ENCODE measurements at places on chromosomes 4 and X.

GRCh38 chr4:22573641-22574040 lies 57.8 kb upstream of the ADGRA3 start:
- no peak for DNase-seq

DNA sequence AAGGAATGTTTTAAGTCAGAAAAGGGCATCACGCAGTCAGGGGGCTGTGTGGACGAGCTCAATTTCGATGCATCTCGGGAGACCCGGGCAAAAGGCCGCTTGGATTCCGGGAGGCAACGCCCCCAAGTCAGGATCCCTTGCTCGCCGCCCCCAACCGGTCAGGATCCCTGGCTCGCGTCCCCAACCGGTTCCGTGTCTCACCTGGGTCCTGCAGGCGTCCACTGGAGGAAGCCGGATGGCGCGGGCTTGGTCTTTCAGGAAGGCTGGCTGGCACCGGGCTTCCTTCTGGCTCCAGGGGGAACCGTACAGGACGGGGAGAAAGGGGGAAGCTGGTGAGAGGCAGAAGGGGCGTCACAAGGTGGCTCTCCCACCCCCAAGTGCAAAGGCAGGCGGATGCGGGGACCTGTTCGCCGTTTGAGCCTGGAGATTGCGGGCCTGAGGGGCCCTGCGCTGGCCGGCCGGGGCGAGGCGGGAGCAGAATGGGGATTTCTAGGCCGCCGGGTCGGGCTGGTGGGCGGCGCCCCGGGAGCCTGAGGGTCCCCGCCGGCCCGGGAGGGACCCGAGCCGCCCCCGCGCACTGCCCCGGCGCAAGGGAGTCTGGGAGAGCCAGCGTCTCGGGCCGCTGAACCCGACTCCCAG lies 84.7 kb downstream of the HPRT1 start:
- DNase-seq, result no peak

DNA sequence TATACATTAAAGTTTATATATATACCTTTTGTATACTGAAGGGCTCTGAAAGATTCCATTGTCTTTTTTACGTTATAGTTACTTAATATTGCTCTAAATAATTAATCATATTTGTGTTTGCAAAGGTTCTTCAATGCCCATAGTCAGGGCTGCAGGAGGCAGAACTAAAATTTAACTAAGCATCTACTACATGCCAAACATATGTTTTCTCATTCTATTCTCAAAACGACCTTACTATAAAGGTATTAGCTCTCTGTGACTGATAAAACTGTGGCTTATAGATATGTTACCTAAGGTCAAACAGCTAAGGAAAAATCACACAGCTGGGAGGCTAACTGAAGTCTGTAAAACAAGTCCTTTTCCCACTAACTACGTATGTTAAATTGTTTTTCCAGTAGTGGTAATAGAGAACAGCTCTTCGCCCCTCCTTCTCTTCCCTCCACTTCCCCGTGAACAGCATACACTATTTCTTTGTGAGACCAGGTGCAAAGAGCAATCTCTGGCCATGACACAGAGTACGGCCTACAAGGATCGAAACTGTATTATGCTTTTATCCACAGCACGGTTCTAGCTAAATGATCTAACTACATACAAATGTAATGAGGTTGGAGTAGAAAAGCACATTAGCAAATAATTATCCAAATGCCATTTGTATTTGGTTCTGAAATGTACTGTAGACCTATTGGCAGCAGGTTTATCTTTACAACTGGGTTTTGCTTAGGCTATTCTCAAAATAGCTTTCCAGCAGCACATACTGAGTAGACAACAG lies 1.7 kb downstream of the CNOT6L start:
- no peak for DNase-seq

GRCh38 chr4:9762823-9763475 lies 18.5 kb upstream of the DRD5 start:
- DNase-seq, result peak; percentile 54

DNA sequence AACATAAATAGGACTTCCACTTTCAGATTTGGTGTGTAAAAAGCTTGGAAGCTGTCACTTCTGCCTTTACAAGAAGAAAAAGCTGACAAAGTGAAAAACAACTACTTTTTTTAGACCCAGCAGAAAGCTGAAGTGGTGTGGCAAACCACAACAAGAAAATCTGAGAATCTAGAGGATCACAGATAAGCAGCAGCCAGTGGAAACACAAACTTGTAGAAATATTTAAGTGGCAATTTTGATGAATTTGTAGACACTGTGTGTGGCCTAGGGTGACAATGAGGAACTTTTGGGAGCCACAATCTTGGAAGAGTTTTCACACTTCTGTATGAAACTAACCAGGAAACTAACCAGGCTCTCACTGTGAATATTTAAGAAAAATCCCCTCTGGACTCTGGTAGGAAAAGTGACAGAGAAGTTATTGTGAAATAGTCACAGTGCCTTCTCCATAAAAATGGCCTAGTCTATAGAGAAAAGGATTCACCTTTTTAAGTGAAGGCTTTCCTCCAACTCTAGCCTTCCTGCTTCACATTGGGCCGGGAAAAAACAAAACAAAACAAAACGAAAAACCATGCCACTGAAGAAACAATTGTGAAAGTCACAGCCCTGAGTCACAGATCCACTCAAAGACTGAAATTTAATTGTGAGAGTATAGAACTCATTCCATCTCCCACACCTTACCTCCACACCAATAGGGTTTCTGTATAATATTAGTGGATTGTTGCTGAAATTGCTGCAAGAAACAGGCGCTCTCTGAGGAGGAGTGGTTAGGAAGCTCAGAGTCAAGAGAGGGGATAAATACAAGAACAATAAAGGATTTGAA lies 26.7 kb upstream of the GUCY1A1 start:
- no peak for DNase-seq

DNA sequence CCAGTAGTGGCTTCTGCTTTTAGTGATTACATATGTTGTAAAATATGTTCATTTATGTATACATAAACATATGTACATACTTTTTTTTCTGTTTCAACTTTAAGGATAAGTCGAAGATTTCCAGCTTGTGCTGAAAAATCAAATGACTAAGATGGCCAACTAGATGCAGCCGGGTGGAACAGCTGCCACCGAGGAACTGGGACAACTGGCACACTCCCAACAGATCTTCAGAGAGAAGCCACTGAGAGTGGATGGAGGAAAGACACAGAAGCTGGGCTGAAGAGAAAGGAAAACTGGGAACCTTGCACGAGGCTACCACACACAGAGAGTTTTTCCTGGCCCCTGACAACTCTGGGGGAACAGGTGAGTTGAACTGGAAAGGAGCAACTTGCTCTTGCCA lies 207.5 kb downstream of the FAM47B start:
- DNase-seq, result no peak

DNA sequence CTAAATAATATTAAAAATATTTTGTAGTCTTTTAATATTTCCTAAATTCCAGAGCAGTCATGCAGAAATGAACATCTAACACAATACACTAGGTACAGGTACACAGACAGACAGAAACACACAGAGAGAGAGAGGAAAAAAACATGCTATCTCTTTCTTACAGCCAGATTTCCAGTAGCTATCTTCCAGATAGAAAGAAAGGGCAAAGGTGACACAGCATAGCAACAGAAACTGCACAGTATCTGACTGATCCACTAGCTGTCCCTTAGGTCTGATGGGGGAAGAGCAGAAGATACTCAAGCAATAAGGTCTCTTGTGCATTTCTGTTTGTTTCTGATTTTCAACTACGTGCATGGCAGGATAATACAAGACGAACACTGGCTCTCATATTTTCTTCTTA lies 7.8 kb downstream of the FBXW7 start:
- DNase-seq, result no peak

DNA sequence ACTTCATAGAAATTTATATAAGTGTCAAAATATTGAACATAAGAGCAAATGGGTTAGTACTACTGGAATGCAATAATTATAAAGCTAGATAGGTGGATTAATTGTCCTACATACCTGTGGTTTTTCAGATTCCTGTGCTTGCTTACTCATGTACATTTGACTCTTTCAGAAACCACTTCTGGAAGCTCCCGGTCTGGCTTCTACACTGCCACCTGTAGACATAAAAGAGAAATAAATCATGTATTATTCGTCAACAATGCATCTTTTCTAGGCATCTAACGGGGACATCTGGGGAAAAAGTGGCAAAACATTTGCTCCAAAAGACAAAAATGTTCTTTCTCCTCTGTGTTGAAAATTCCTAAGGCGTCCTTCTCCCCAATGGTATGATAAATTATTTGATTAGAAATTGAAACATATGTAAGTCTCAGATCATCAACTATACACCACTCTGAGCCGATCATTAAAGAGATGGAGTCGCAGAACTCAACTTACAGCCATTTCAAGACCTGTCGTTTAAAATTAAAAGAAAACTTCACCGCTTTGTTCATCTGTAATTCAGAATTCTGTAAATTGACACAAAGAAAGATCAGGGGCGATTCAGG lies 648.7 kb upstream of the DIPK2B start:
- DNase-seq, result no peak

DNA sequence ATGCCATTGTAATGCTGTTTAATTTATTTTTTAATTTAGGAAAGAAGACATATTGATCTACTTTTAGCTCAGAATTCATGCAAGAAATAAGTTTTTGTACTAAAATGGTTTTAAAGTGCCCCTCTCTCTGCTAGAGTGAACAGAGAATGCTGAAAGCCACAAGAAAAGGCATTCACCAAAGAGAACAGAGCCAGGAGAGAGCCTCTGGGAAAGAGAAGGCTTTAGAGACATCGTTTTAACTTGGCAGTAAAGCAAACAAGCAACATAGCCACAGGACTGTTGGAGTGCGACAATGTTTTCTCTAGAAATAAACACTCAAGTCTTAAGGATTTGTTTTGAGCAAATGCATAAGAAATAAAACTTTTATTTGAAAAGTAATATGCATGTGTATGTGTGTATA lies 484.1 kb upstream of the CPEB2 start:
- no peak for DNase-seq

DNA sequence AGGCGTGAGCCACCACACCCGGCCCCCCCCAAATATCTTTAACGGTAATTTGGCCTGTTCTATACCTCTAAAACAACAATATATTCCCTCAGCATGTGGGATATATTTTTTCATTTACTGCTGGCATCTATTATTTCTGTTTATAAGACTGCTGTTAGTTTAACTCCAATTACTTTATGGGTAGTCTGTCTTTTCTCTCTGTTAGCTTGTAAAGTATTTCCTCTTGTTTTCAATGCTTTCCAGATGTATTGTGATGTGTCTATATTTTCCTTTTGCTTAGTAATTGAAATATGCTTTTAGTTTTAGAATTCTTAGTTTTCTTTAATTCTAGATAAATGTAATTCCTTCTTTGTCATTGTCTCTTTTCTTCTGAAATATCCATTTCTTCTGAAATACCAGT lies 445.8 kb downstream of the ANKRD50 start:
- no peak for DNase-seq

GRCh38 chr4:179709961-179710624 lies 2267.9 kb upstream of the AGA start:
- no peak for DNase-seq

- no peak for DNase-seq
Observed at GRCh38 chr4:152454398-152455011, 81.4 kb downstream of the FBXW7 start.

GRCh38 chr4:85783483-85783882 lies 308.5 kb downstream of the ARHGAP24 start:
- DNase-seq, result no peak

- DNase-seq, result no peak
Observed at GRCh38 chr4:147846318-147847155, 114.6 kb downstream of the ARHGAP10 start.

Data from NCI-H187 (cell line).